Non-pigmented ciliary epithelial cell (primary cell): ENCODE measurements at places on chromosomes 7 and 10.

GRCh38 chr7:20374399-20374798 lies 43.7 kb downstream of the ITGB8 start:
- no peak for DNase-seq

DNA sequence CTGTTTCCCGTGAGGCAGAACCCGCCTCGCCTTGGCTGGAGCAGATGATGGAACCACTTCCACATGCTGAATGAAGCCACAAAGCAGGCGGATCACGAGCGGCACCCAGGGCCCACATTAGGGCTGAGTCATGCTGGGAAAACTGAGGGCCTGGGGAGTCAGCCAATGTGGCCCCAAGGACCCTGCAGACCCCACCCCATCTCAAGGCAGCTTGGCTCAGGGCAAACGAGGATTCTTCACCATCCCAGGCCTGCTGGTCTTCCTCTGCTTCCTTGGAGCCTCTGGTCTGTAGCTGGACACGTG lies 488.0 kb downstream of the DNAJB6 start:
- DNase-seq, result no peak

- DNase-seq, result no peak
Observed at GRCh38 chr7:15885678-15886077, 199.2 kb upstream of the MEOX2 start.

DNA sequence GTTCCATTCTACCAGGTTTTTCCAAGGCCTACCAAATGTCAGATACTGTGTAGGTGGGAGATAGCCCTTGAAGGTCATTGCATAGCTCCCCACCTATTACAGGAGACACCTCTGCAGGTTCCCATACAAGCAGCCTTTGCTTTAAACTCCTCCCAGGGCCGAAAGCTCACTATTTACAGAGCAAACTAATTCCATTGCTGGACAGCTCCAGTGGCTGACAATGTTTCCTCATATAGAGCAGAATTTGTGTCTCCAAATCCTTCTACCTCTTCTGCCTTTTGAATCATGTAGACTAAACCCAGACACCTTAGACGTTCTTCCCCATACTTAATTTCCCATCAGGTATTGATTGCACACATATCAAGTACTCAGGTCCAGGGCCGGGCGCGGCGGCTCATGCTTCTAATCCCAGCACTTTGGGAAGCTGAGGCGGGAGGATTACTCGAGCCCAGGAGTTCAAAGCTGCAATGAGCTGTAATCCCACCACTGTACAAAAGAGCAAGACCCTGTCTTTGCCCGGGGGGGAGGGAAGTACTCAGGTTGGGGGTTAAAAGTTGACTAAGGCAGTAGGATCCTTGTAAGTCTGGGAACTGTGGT lies 2.1 kb downstream of the CNNM1 start:
- no peak for DNase-seq

GRCh38 chr10:11636697-11637303 lies 25.4 kb upstream of the USP6NL start:
- no peak for DNase-seq

DNA sequence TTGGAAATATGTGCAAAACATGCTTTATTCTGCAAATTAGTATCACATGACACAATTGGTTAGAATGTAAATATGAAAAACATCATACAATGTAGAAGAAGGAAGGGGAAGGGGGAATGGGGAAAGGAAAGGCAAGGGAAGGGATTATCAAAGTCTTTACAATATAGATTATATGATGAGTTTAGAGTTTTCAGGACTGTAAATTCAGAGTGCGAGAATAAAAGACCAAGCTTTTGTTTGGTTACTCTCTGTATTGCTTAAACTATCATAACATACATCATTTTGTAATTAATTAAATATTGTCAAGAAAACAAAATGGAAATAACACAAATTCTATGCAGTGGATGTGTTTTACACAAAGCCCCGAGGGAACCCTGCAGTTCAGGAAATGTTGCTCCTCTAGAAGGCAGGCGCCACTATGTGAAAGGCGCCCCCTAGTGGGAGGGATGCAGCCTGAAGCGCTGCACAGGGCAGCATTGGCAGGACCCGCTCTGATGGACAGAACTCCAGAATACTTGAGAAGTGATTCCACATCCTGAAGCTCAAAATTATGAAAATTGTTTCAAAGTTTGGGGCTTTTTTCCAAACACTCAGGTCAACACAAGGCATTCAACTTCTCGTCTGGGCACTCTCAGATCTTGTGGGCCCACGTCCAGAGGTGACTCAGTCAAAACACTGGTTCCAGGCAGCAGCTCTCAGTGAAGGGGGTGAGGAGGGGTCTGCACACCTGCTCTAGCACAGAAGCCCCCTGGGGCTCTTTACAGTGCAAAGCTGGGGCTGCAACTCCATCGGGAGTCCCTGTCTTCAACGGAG lies 31.6 kb upstream of the TMEM254 start:
- DNase-seq, result peak; percentile 20

GRCh38 chr10:90890347-90890746 lies 18.6 kb downstream of the RPP30 start:
- DNase-seq, result no peak

DNA sequence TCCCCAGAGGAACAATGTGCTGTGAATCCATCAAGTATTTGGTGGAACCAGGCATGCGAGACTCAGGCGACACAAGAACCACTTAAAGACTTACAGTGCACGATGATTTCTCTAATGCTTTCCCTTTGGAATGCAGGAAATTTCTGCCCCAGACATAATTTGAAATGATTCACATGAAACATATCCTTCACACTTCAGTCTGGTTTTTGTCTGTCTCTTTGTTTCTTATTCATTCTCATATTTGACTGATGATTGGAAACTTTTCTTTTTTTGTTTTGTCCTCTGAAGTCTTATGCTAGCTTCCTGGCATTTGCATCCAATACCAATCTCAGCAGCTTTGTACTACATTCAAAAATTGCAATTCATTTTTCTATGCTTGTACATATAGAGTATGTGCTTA lies 502.8 kb downstream of the PHTF2 start:
- no peak for DNase-seq

GRCh38 chr7:7272294-7272693 lies 90.0 kb downstream of the C1GALT1 start:
- DNase-seq, result no peak

DNA sequence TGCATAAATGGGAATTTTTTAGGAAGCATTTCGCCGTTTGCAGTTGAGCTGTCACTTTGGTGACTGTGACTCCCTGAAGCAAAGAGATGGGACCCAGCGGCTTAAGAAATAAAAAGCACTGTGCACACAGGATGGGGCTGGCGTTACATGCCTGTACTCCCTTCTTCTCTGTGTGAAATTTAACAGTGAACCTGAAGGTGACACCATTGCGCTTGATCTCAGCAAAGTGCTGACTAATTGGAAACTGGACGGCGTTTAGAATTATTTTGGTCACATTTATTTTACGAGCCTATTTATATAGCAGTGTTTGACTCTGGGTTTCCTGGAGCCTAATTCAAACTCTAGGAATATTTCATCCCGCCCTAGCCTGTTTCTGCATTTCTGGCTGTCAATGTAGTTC lies 146.2 kb downstream of the PAXIP1 start:
- DNase-seq, result no peak

- no peak for DNase-seq
Observed at GRCh38 chr10:126390324-126390723, 2.0 kb upstream of the ADAM12 start.

GRCh38 chr10:70324339-70324861 lies 40.6 kb upstream of the NPFFR1 start:
- no peak for DNase-seq

GRCh38 chr10:112333452-112333851 lies 40.5 kb upstream of the ACSL5 start:
- DNase-seq, result no peak

DNA sequence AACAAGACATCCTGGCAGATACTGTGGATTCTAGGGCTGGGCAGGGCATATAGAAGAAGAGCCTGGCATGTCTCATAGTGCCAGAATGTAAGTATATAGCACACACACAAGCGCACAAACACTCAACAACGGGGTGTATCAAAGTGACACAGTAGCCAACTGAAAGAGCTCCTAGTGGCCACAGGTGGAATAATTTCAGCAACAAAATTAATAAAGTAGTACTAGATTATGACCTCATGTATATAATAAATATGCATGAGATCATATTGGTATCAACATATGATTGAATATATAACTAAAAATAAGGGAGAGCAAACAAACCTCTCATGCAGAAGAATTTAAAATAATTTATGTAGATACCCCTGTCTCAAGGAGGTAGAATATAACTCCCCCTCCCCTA lies 72.4 kb upstream of the CXCL12 start:
- no peak for DNase-seq

DNA sequence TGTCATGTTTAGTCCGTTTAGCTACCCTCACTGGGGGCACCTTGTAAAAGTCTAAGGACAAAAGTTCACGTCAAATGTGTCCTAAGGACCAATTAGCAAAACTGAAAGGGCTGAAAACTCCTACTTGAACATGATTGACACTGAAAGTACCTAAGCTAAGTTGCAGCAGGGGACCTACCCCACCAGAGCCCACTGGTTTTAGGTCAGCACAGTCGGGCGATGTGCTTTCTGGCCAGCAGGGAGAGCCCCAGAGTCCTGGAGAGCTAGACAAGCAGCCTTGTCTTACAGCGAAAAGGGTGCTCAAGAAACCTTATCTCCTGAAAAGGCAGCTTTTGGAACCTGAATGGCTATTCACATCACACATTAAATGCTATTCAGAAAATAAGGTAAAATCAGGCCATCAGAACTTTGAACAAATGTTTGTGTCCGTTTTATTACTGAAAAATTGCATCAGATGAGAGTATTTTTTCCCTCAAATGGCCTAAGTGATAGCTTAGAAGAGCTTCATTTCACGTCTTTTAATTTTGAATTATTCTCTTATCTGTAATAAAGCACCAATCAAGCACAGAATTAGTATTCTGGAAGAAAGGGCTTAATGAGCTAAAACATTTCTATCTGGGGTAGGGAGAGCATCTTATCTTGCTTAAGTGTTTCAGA lies 52.2 kb upstream of the MKI67 start:
- DNase-seq, result no peak

DNA sequence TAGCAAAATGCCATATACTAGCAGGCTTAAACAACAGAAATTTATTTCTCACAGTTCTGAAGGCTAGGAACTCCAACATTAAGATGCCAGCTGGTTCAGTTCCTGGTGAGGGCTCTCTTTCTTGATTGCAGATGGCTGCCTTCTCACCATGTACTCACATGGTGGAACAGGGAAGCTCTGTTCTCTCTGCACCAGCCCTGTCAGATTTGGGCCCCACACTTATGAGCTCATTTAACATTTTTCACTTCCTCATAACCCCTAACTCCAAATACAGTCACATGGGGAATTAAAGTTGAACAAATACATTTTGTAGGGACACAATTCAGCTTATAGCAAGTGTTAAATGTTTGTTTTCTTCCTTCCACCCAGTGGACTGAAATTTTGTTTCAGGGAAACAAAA lies 218.6 kb upstream of the TAC1 start:
- DNase-seq, result no peak

DNA sequence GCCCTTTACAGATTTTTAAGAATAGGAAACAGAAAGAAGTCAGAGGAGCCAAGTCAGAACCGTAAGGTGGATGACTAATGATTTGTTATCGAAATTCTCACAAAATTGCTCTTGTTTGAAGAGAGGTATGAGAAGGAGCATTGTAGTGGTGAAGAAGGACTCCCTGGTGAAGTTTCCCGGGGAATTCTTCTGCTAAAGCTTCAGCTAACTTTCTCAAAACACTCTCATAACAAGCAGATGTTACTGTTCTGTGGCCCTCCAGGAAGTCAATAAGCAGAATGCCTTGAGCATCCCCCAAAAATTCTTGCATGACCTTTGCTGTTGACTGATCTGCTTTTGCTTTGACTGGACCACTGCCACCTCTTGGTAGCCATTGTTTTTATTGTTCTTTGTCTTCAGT lies 152.9 kb downstream of the HGF start:
- no peak for DNase-seq

GRCh38 chr10:97518301-97519043 lies 19.7 kb downstream of the UBTD1 start:
- DNase-seq, result no peak

- DNase-seq, result no peak
Observed at GRCh38 chr7:129240119-129240820, 15.4 kb downstream of the AHCYL2 start.

DNA sequence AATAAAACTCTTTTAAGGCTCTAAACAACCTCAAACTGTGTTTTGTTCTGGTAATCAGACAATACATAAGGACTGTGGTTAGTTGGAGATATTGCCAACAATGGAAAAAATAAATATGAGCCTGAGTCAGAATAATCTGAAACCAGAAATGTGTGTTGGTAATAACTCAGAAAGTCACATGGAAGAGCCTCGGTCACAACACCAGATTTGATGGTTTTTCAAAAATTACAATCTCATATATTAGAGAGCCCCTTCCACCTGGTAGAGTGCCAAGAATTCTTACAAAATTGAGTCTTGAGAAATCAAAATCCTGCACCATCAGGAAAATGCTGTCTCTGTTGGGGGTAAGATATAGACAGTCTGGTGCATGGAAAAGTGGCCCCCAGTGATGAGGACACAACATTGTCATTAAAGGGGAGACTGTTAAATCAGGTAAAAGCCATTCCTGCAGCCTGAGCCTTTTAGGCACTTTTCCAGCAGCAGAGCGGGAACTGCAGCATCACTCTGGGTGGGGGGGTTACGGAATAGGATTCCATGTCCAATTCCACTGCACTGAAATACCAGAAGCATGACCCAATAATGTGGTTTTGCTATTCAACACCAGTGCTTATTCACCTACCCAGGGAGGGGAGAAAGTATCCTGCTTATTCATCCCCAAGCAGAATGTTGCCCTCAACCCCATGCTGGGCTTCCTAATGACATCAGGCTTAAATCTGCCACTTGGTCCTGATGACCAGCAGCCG lies 9.5 kb upstream of the ADAM12 start:
- DNase-seq, result peak; percentile 99

DNA sequence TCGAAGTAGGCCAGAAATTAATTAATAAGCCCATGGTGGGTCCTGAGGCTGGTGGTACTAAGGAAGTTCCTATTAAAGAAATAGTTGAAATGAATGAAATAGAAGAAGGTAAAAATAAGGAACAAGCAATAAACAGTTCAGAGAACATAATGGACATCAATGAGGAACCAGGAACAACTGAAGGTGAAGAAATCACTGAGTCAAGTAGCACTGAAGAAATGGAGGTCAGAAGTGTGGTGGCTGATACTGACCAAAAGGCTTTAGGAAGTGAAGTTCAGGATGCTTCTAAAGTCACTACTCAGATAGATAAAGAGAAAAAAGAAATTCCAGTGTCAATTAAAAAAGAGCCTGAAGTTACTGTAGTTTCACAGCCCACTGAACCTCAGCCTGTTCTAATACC lies 36.0 kb downstream of the SLK start:
- DNase-seq, result no peak
